ENCODE measurements at places on chromosomes 6 and 20. TPM values are rescaled to one million over a fixed set of nuclear protein-coding genes. Genes with fewer than 3 reads are reported as not detected.

Gene SPINT4
- polyA plus RNA-seq: not detected

Gene SYNDIG1
- 21.7 TPM for polyA plus RNA-seq

- no peak for DNase-seq
- H3K27me3 ChIP-seq: no peaks in the 10 kb centered on the region
- H3K4me3 ChIP-seq: no peak overlapping the region
- no peaks in the 10 kb centered on the region for H3K4me1 ChIP-seq
These were observed 1040.2 kb downstream of the HACE1 start for GRCh38 chr6:103819509-103819908.

GRCh38 chr6:43896329-43897255 is 126.6 kb downstream of the VEGFA start:
- H3K4me3 ChIP-seq: no peak overlapping the region
- no peak for DNase-seq
- H3K4me1 ChIP-seq: peaks cover 13% of the 10 kb centered on the region
- H3K27ac ChIP-seq: no peak overlapping the region

Gene DLL1
- 2.6 TPM for polyA plus RNA-seq

- H3K4me3 ChIP-seq: no peak overlapping the region
- no peaks in the 10 kb centered on the region for H3K36me3 ChIP-seq
- H3K4me1 ChIP-seq: no peaks in the 10 kb centered on the region
- H3K27me3 ChIP-seq: peaks cover 5% of the 10 kb centered on the region
These were observed 21.4 kb downstream of the SLC12A5 start for GRCh38 chr20:46050444-46050843.

GRCh38 chr6:14174996-14175395 is 57.4 kb downstream of the CD83 start:
- no peaks in the 10 kb centered on the region for H3K36me3 ChIP-seq
- H3K4me3 ChIP-seq: no peak overlapping the region
- DNase-seq: no peak
- H3K27me3 ChIP-seq: no peaks in the 10 kb centered on the region

DNA sequence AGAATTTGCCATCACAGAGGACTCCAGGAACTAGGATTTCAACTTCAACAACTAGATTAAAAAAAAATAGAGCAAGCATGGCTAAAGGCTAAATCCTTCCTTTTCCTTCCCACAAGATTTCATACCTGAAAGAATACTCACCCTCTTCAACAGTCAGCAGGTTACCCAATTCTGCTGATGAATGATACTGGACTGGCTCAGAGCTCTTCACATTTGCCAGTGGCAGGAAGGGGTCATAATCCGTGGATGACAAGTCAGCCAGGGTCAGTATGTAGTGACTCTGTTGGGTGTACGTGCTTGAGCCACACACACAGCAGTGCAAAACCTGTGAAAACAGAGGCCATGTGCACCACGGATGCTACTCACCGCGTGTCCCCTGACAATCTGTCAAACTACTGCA is 152.9 kb downstream of the INSM1 start:
- no peaks in the 10 kb centered on the region for H3K36me3 ChIP-seq
- no peak overlapping the region for H3K4me3 ChIP-seq
- H3K27me3 ChIP-seq: no peaks in the 10 kb centered on the region
- H3K27ac ChIP-seq: no peak overlapping the region
- no peak for DNase-seq

DNA sequence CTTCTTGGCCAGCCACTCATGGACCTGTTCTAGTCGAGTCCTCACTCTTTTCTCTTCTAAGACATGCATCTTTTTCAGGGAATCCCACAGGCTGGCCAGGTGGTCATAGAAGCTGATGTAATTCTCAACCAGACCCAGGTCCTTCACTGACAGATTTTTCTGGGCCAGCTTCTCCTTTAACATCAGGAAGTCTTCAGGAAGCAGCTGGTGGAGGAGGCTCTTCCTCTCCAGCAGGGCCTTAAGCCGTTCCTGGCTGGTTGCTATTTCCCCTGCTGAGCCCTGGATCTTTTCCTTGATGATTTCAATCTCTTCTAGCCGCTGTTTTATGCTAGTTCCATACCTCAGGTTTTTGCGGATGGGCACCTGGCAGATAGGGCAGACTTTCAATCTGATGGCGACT is 28.6 kb downstream of the DDX27 start:
- DNase-seq: no peak
- H3K36me3 ChIP-seq: peaks cover 97% of the 10 kb centered on the region
- H3K4me3 ChIP-seq: no peak overlapping the region
- H3K27ac ChIP-seq: peak overlapping the region; percentile 20

Gene IL17A
- polyA plus RNA-seq: not detected

DNA sequence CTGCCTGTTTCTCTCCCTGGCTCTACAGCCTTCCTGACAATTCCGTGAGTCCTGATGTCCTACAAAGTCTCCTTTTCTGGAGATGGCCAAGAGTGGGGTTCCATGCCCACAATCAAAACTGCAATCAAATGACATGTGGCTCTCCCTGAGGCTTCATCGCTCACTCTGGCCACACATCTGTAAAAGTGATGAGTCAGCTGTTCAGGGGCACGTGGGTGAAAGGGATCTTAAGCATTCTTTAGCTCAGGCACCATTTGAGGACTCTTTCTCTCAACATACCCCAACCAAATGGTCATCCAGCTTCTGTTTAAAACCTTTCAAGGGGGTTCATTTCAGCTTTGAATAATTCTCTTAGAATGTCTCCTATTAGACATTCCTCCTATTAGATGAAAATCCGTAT is 42.3 kb upstream of the EYA2 start:
- H3K4me1 ChIP-seq: no peaks in the 10 kb centered on the region
- H3K27ac ChIP-seq: no peak overlapping the region
- no peaks in the 10 kb centered on the region for H3K27me3 ChIP-seq

Gene GJA10
- not detected for polyA plus RNA-seq

DNA sequence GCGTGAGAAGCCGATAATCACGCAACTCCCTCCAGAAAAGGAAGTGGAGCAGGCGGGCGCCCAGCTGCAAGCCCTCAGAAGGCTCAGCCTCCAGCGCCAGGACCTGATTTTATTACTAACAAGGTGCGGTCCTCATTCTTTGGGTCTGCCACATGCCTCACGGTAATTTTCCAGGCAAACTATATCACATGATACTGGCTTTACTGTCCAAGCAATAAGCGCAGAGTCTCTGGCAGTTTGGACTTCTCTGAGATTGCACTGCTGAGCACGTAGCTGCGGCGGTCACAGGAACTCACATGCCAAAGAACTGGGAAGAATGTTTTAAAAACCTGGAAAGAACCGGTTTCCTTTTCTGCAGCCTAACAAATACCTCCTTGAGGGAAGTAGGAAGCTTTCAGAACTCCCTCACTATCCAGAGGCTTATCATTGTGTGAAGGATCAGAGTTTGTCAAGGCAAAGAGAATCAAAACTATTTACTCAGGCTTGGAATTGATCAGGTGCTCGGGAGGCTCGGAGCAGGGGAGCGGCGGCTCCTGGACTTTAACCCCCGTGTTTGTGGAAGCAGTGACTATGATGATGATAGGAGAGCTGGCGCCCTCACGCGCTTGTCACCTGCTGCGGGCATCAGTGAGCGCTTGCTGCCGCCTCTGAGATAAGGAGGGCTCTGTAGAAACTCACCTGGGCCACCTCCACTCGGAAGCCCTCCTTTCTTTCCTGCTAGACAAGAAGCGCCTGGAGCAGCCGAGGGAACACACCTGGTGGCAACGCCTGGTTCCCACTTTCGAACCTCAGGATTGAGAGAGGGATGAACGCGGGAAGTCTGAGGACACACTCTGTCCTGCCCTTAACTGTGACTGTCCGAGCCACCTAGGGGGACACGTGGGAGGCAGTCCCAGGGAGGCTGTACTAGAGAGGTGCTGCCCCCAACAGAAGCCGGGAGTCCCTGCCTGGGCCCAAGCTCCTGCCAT is 27.2 kb upstream of the SYNJ2 start:
- H3K36me3 ChIP-seq: no peaks in the 10 kb centered on the region
- H3K27me3 ChIP-seq: no peaks in the 10 kb centered on the region
- H3K4me1 ChIP-seq: peaks cover 6% of the 10 kb centered on the region
- peak overlapping the region; percentile 49 for H3K27ac ChIP-seq
- DNase-seq: no peak
- peak overlapping the region; percentile 38 for H3K4me3 ChIP-seq

- no peak for DNase-seq
- no peaks in the 10 kb centered on the region for H3K36me3 ChIP-seq
- H3K27me3 ChIP-seq: no peaks in the 10 kb centered on the region
These were observed 593.1 kb downstream of the PKHD1 start for GRCh38 chr6:51494342-51494741.

Gene KIAA0408
- polyA plus RNA-seq: 0.39 TPM
